ENCODE measurements at places on chromosomes 6 and 20. TPM values are rescaled to one million over a fixed set of nuclear protein-coding genes. Genes with fewer than 3 reads are reported as not detected.

The ACTL10 gene
- 2.6 TPM for total RNA-seq

DNA sequence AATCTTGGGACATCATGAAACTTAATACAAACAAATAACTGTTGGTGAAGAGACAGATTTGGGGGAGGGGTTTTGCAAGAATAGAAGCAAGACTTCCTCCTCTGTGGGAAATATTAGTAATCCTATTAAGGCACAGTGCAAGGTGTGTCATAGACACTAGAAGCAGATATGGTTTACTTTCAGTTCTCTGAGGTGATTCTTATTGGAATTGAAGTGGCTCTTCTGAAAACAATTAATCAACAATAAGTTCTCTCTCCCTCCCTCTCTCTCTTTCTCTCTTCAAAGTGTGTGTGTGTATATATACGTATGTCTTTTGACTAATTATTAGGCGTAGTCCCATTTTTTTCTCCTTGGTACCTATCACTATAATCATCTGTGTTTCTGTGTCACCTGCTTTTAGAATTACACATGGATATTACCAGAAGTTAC is 99.8 kb downstream of the HIVEP2 start:
- DNase-seq, result no peak
- peak overlapping the region; percentile 62 for H3K27ac ChIP-seq
- peak overlapping the region; percentile 60 for H3K4me3 ChIP-seq
- no peaks in the 10 kb centered on the region for H3K27me3 ChIP-seq
- H3K36me3 ChIP-seq, result peaks cover 7% of the 10 kb centered on the region

The BPIFB4 gene
- total RNA-seq, result not detected

DNA sequence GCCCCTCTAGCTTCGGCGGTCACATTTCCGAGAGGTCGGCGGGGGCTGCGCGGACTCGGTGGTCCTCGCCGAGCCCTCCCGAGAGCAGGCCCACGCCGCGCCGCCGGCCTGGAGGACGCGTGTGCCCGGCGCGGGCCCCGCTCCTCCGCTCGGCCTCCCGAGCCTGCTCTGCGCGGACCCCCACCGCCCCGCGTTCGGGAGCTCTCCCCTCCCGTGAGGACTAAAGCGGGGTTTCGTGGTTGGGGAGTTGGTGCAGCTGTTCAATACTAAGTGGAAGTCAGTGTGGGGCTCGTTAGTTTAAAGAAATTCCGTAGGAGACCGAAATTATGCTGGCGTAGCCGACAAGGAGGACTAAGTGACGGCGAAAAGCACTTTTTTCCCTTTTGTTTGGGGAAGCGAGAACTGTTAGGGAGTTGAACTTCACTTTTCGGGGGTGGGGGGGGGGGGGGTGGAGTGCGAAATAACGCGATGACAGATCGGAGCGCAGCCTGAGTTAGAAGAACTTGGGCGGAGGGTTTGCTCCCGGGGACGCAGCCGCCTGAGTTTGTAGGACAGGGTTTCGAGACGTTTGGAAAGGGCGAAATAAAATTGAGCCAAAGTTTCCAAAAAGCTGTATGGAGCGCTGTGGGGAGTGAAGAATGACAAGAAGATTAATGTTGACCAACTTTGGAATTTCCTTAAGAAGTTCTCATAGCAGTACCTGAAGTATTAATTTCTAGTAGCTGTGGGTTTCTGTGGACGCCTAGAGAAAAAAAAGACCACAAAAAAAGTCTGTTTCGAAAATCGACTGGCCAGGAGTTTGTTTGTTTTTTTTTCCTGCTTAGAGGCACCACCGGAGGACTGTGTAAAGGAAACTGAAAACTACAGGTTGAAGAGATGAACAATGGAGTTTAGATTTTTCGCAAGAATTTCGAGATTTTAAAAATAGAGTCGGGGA is 1.4 kb downstream of the QKI start:
- H3K27me3 ChIP-seq, result peaks cover 5% of the 10 kb centered on the region
- H3K4me1 ChIP-seq, result peaks cover 44% of the 10 kb centered on the region
- DNase-seq, result peak; percentile 23
- H3K27ac ChIP-seq, result peak overlapping the region; percentile 83
- H3K36me3 ChIP-seq, result no peaks in the 10 kb centered on the region
- H3K4me3 ChIP-seq, result peak overlapping the region; percentile 94

The SLC26A8 gene
- not detected for total RNA-seq

- no peak for DNase-seq
- H3K27me3 ChIP-seq, result peaks cover 4% of the 10 kb centered on the region
- no peak overlapping the region for H3K4me3 ChIP-seq
Observed at GRCh38 chr6:163771180-163771579, 356.7 kb downstream of the QKI start.

The MAP3K4 gene
- total RNA-seq, result 49.3 TPM

DNA sequence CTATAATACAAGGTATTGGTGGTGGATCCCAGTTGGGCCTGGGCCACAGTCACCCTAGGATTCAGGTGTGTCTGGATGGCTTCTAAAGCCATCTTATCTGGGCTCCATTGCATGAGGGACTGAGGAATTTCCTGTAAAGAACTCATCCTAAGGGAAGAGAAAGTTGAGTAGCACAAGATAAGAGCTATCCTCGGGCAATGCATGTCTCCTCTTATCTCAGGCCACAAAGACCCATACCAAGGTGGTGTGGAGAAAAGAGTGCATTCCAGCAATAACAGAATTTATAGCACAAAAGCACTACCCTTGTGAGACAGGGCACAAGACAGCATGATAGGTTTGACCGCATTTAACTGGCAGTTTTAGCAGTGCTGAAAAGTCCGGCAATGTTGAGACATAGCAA is 14.3 kb upstream of the MTRF1L start:
- H3K27me3 ChIP-seq, result peaks cover 29% of the 10 kb centered on the region
- no peak overlapping the region for H3K27ac ChIP-seq
- DNase-seq, result no peak
- H3K36me3 ChIP-seq, result no peaks in the 10 kb centered on the region

DNA sequence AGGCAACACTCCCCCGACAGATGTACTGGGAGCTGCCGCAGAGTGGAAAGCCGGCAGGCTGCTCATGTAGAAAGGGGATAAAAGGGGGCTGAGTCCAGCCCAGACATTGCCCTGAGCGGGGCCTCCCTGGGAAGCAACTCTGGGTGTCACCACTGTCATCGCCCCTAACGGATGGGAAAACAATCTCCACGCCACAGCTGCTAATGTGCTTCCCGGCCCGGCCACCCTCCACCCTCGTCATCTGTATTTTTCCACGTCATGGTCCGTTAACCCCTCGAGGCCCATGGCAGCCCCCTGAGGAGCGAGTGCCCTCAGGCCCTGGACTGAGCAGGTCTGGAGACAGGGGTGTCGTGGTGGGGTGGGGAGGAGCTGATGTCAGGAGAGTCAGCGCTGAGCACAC is 227.4 kb downstream of the DLL1 start:
- H3K27me3 ChIP-seq, result peaks cover 4% of the 10 kb centered on the region
- DNase-seq, result no peak

GRCh38 chr6:99951016-99951805 is 42.8 kb downstream of the MCHR2 start:
- no peak overlapping the region for H3K27ac ChIP-seq
- no peak overlapping the region for H3K4me3 ChIP-seq
- H3K27me3 ChIP-seq, result no peaks in the 10 kb centered on the region
- no peaks in the 10 kb centered on the region for H3K36me3 ChIP-seq

The EEF1A2 gene
- 1.4 TPM for total RNA-seq

The SIRPB1 gene
- 1.6 TPM for total RNA-seq

- H3K36me3 ChIP-seq, result no peaks in the 10 kb centered on the region
- H3K4me3 ChIP-seq, result no peak overlapping the region
- DNase-seq, result no peak
- H3K27me3 ChIP-seq, result no peaks in the 10 kb centered on the region
Observed at GRCh38 chr6:39357998-39358686, 35.6 kb upstream of the KCNK16 start.

- H3K36me3 ChIP-seq, result no peaks in the 10 kb centered on the region
- no peak overlapping the region for H3K4me3 ChIP-seq
- H3K4me1 ChIP-seq, result no peaks in the 10 kb centered on the region
- H3K27ac ChIP-seq, result no peak overlapping the region
- H3K27me3 ChIP-seq, result no peaks in the 10 kb centered on the region
Observed at GRCh38 chr6:108309844-108310243, 15.0 kb downstream of the AFG1L start.

DNA sequence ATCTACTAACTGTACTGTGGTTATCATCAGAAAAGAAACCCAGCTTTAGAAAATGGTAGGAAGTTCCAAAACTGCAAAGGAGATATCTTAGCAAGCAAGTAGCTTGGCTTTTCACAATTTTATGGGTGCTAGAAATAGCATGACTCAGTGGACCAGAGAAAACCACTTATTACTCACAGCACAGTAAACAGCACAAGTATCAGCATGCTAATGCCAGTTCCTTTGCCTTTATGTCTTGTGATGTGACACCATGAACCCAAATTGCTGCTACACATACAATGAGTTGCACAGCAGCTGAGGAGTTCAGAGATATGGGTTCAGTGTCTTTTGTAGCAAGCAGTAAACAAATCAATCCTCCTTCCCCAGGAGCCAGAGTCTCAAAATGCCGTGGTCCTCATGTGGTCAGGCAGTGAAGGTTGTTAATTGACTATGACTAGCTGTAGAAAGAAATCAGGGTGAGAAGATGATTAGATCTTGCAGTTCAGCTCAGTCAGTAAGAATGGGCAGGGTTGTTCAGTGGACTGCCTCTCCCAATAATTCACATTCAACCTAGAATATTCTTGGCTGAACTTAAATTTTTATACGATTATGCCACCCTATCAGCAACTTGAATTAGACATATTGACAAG is 73.3 kb downstream of the OPRM1 start:
- H3K27me3 ChIP-seq, result no peaks in the 10 kb centered on the region
- H3K36me3 ChIP-seq, result no peaks in the 10 kb centered on the region
- H3K27ac ChIP-seq, result no peak overlapping the region
- DNase-seq, result no peak
- no peaks in the 10 kb centered on the region for H3K4me1 ChIP-seq

- H3K4me1 ChIP-seq, result no peaks in the 10 kb centered on the region
- no peaks in the 10 kb centered on the region for H3K36me3 ChIP-seq
- no peak overlapping the region for H3K4me3 ChIP-seq
- no peak for DNase-seq
- H3K27ac ChIP-seq, result no peak overlapping the region
- peaks cover 9% of the 10 kb centered on the region for H3K27me3 ChIP-seq
Observed at GRCh38 chr6:154457046-154457713, 53.3 kb downstream of the CNKSR3 start.

DNA sequence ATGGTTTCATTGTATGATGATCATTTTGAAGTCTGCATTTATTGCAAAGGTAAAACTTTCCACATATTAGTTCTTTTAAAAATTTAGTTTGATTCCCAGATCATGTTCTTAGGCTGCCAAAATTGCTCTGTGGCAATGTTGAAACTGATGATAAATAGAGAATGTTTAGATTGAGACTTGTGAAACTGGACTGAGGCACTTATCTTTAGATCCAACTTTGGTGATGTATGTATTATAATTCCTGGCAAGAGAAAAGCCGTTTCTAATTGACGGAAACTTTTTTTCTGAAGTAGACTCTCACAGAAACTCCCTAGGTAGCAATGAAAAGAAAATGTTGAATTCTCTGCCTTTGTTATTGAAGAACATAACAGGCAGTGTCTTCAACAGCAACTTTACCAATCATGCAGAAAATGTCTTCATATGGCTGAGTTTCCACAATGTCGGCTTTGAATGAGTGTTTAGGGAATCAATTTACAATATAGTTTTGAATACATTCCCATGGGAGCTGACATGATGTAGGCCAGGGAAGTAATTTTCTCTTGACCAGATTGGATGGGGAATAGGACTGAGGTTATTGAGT is 456.2 kb downstream of the CD109 start:
- DNase-seq, result no peak
- no peaks in the 10 kb centered on the region for H3K4me1 ChIP-seq
- H3K27ac ChIP-seq, result no peak overlapping the region
- no peak overlapping the region for H3K4me3 ChIP-seq
- no peaks in the 10 kb centered on the region for H3K27me3 ChIP-seq
- no peaks in the 10 kb centered on the region for H3K36me3 ChIP-seq
